Smooth muscle cell of the coronary artery (primary cell): ENCODE measurements at places on chromosomes 3 and 15. TPM values are rescaled to one million over a fixed set of nuclear protein-coding genes. Genes with fewer than 3 reads are reported as not detected.

Gene WNT5A
- total RNA-seq: 0.15 and 46.0 TPM in 2 replicates

Gene RSRC1
- 32.0 and 73.8 TPM in 2 replicates for total RNA-seq

Gene DNAH12
- total RNA-seq: under 0.01 TPM in 2 replicates

Gene ADAMTS7
- total RNA-seq: 2.9 and 8.9 TPM in 2 replicates

Gene AGBL1
- not detected in 2 replicates for total RNA-seq

Gene MRAS
- 56.3 and 69.1 TPM in 2 replicates for total RNA-seq

Gene SAMMSON
- total RNA-seq: not detected in 2 replicates

Gene MFGE8
- total RNA-seq: 111 and 224 TPM in 2 replicates

Gene STRIT1
- not detected in 2 replicates for total RNA-seq

Gene DISP2
- under 0.01 and 0.12 TPM in 2 replicates for total RNA-seq

Gene MAGEL2
- total RNA-seq: under 0.01 TPM in 2 replicates

Gene TF
- under 0.01 and 0.30 TPM in 2 replicates for total RNA-seq

Gene SLC51B
- not detected in 2 replicates for total RNA-seq

Gene UROC1
- not detected in 2 replicates for total RNA-seq

Gene CATSPER2
- total RNA-seq: 0.45 and 0.59 TPM in 2 replicates

Gene HIGD2B
- not detected in 2 replicates for total RNA-seq

Gene FANCD2OS
- not detected in 2 replicates for total RNA-seq

Gene PARP9
- 12.0 and 20.2 TPM in 2 replicates for total RNA-seq

Gene CDHR4
- 1.3 TPM in 1 of 2 replicates, not detected in the other for total RNA-seq

Gene ARRDC4
- 6.7 and 17.4 TPM in 2 replicates for total RNA-seq

Gene CSK
- 21.3 and 22.6 TPM in 2 replicates for total RNA-seq

Gene OSTN
- 3.5 TPM in 1 of 2 replicates, not detected in the other for total RNA-seq

Gene CMC1
- 0.12 and 3.6 TPM in 2 replicates for total RNA-seq

Gene CKMT1A
- total RNA-seq: not detected in 2 replicates

Gene TEX55
- total RNA-seq: not detected in 2 replicates

Gene CADM2
- not detected in 2 replicates for total RNA-seq

Gene MEX3B
- 2.6 and 54.9 TPM in 2 replicates for total RNA-seq

Gene FAM3D
- total RNA-seq: not detected in 2 replicates

Gene LRTM1
- not detected in 2 replicates for total RNA-seq

Gene RPL29
- 574 and 1,531 TPM in 2 replicates for total RNA-seq

Gene TMC3
- 13.7 TPM in 1 of 2 replicates, not detected in the other for total RNA-seq

Gene C3orf70
- 0.23 TPM in 1 of 2 replicates, not detected in the other for total RNA-seq
